ENCODE measurements at places on chromosomes 12 and 14. TPM values are rescaled to one million over a fixed set of nuclear protein-coding genes. Genes with fewer than 3 reads are reported as not detected.

GRCh38 chr14:103581206-103581605, 18.4 kb downstream of the COA8 start:
- no peak for DNase-seq

GRCh38 chr14:67317822-67318221, 41.8 kb downstream of the ATP6V1D start:
- no peak for DNase-seq

DNA sequence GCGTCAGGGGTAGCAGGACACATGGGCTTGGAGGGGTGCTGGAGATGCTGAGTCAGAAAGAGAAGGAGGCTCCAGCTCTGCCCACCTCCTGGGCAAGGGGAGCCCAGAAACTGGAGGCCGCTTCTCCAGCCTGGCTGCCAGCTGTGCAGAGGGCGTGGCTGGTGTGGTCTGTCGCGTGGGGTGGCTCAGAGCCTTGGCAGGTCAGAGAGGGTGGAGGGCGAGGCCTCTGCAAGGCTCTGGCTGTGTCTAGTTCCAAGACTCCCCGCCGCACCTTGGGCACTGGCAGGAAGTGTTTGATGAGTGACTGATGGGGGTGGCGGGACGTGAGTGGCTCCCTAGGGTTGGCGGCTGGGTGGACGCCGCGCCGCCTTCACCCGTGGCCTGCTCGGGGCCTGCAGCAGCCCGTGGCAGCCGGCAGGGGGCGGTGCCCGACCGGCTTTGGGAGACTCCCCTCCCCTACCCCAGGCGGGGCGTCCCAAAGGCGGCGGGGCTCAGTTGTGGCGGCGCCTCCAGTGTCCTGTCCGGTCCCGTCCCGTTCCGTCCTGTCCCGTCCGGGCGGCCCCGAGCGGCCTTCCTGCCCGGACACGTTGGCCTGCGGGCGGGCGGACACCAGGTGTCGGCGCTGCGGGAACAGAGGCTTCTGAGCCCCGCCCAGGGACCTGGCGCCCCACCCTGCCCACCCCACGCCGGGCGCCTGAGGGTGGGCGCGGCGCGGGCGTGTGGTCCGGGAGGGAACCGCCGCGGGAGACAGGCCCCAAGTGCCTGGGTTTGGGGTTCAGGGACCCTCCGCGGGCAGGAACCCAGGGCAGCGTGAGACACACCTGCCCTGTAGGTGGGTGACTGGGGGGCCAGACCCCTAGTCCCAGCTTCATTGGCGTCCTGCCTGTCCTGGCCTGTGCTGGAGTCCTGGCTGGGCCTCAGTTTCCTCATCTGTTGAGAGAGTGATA, 39.7 kb downstream of the KRT80 start:
- DNase-seq, result peak; percentile 11

DNA sequence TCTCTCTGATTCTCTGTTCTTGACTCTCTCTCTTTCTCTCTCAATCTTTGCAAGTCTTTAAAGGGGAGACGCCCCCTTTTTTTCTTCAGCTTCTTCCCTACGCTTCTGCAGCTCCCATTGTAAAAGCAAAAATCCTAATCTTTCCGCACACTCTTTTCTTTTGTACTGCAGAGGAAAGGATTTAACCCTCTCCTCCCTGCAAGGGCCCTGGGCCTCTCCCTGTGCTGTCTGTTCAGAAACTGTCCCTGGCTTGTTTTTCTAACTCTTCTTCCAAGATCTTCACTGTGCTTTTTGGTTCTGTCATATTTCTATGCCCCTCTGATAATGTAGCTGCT, 10.9 kb upstream of the SALL2 start:
- no peak for DNase-seq

DNA sequence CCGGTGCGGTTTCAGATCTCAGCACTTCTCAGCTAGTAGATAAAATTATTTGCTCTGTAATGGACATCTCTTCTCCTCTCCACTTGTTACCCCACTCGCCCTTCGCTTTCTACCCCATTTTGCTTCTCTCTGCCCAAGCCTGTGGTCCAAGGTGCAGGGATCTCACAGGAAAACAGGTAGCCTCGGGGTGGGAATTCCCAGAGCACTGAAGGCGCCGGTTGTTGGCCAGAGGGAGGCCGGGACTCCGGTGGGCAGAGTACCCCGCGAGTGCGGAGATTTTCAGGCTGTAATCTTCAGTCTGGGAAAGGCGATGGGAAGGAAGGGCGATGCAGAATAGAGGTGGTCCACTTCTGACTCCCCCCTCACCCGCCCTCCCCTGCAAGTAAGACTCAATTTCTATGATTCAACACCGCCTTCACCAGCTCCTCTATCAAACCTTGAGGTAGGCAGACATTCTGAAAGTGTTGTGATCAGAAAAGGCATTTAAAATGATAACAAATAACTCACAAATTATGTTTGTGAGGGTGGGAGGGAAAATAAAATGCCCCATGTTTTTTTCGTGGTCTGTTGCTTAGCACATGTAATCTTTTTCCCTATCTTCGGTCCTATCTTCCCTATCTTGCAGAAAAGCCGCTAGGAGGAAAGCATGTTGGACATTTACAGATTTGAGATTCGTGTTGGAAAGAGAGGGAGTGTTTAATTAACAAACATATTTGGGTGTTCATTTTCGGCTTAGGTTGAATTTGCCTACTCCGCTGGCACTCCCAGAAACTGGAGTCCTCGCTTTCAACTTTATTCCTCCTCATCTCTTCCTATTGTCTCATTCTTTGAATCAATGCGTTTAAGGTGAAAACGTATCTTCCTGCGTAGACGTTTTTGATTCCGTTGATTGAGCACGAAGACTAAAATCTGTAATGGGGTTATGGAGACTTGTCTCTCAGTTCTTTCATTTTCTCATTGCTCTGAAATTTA, 8.5 kb downstream of the FOXG1 start:
- DNase-seq, result no peak

GRCh38 chr12:52884526-52885293, 20.2 kb downstream of the KRT8 start:
- DNase-seq, result peak; percentile 65

- no peak for DNase-seq
Measured at GRCh38 chr14:104361921-104362681, 217.5 kb upstream of the C14orf180 start.

DNA sequence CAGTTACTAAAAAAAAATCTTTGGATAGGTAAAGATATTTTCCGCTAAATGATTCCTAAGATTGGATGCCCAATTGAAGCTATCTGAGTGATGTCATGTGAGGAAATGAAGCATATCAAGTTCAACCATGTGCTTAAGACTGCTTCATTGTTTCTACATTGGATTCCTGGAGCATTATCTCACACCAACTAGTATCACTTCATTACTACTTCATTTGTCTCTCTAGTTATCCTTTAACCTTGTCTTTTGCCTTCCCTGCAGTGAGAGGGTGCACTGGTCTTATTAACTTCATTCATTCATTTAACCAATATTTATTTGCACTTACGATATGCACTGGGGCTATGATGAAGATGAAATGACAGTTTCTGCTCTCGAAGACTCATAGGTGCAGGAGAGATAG, 198.1 kb downstream of the SLC38A4 start:
- no peak for DNase-seq

DNA sequence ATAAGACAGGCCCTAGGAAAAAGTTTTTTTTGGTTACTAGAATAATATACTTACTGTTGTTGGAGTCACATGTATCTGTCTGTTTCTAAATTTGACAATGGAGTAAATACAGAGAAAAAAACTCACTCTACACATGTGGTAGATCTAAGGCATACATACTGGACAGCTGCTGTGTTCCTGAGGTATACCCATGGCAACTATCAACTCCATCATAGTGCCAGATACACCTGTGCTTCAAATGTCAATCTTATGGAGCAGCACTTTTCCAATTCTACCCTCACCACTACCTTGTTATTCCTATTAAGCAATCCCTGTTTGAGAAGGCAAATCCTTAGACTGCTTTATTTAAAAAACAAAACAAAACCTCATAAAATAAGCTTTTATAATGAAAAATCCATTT, 3.3 kb downstream of the ZCRB1 start:
- DNase-seq, result no peak

Gene INSM2
- total RNA-seq, result 0.17 TPM

Gene KRT75
- total RNA-seq, result 0.43 TPM

Gene JAG2
- 8.6 TPM for total RNA-seq

Gene HOXC6
- 4.1 TPM for total RNA-seq

Gene RERG
- total RNA-seq, result not detected

All from G401 (cell line).